ENCODE measurements at places on chromosomes 13 and 19.
A peak's percentile ranks its signal among the peaks of the same experiment; 100 is the strongest.

GRCh38 chr19:40387155-40387554 is 2.8 kb downstream of the HIPK4 start:
- DNase-seq: no peak

GRCh38 chr13:36907266-36907665 is 12.8 kb downstream of the SMAD9 start:
- DNase-seq: no peak

DNA sequence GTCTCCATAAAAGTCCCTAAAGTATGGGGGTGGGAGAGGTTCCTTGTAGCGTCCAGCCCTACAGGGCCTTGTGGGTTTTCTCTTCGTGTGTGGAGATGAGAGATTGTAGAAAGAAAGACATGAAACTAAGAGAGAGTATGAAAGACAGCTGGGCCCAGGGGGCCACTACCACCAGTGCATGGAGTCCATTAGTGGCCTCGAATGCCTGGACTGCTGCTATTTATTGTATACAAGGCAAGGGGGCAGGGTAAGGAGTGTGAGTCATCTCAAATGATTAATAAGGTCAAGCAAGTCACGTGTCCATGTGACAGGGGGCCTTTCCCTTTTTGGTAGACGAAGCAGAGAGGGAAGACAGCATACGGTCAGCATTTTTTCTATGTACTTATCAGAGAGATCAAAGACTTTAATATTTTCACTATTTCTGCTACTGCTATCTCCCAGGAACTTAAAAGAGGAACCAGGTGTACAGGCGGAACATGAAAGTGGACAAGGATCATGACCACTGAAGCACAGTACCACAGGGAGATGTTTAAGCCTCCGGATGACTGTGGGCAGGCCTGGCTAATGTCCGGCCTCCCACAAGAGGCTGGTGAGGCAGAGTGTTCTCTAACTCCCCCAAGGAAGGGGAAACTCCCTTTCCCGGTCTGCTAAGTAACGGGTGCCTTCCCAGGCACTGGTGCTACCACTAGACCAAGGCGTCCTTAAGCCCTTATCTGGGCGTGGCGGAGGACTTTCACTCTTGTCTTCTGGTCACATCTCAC is 25.5 kb downstream of the FGF21 start:
- no peak for DNase-seq

DNA sequence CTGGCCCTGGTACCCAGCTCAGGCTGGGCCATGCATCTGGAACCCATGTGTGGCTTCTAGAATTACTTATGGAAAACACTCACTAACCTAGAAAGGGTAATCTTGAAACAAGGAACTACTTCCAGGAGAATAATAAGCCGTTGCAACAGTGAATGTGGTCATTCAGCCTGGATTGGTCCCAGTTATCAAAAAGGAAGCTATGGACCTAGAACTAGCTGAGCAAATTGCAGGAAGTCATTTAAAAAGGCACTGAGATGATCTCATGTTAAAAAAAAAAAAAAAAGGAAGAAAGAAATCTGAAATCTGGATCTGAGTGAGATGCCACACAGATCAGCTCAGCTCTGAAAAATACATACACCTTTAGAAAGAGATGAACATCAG is 59.6 kb downstream of the DCT start:
- no peak for DNase-seq

DNA sequence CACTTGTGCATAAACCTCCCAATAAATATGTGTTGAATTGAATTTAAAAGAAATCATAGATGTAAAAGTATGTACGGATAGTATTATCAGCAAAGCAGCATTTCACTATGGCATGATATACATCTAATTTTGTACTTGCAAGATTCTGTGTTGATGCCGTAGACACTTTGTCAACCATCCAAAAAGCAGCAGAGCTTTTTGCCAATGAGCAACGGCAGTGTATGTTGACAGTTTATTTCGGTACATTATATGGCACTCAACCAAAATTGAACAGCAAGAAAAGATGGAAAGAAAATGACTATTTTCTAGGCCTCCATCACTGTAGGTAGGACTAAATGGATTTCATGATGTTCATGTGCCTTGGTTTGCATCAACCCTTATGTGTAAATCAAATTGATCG is 543.7 kb downstream of the DACH1 start:
- no peak for DNase-seq

GRCh38 chr13:73075546-73075945 is 16.7 kb downstream of the KLF5 start:
- DNase-seq: no peak

DNA sequence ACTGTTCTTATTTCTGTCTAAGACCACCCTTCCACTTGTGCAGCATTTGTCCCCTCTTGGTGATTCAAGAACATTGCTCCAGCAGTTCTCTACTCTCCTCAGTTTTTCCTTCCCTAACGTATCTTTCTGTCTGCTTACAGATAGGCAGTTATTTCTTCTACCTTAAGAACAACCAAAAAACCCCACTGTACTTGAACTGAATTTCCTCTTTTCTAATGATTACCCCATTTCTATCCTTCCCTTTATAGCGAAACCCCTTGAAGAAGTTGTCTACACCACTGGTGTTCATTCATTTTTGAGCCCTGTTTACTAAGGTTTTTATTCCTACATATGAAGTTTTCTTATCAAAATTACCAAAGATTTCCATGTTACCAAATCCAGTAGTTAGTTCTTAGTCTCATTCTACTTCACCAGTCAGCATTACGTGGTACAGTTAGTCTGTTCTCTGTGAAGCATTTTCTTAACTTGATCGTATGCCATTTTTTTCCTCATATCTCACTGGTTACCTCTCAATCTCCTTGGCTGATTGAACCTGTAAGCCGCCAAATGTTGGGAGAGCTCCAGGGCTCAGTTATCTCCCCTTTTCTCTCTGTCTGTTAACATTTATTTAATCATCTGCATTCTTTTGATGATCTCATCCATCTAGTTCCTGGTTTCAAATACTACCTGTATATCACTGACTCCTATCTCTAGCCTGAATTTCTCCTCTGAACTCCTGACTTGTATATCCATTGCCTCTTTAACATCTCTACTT is 9.0 kb downstream of the LSM14A start:
- DNase-seq: no peak

DNA sequence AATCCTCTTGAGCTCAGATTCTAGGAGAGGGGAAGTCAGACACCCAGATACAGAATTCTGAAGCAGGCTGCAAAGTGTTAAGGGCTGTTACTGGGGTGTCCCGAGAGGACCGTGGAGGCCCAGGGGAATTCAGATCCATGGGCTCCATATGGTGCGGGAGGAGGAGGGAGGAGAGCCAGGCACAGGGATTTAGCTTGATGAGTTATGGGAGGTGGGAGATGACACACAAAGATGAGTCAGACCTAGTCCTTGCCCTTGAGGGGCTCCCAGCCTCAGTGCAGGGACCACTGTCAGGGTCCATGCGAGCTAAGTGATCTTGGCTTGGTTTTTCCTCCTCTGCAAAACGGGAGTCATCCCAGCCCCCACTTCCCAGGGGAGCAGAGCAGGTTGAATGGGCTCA is 14.4 kb upstream of the GIPR start:
- no peak for DNase-seq

- DNase-seq: no peak
Observed at GRCh38 chr19:43751466-43752220, 3.1 kb downstream of the SMG9 start.

DNA sequence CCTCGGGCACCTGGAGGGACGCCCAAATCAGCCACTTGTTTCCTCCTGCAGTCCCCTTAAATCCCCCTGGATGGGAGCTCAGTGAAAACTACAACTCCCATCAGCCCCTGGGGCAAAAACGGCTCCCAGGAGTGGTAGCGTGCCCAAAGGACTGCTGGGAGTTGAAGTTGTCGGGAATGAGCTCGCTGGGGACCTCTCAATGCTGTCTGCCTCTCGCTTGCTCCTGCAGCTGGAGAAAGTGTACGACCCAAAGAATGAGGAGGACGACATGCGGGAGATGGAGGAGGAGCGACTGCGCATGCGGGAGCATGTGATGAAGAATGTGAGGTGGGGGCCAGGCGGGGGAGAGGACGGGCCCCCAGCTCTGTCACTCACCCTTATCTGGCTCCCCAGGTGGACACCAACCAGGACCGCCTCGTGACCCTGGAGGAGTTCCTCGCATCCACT is 14.7 kb upstream of the DHDH start:
- no peak for DNase-seq

GRCh38 chr13:27632648-27633047 is 11.0 kb downstream of the POLR1D start:
- DNase-seq: no peak

- DNase-seq: no peak
Observed at GRCh38 chr13:93956426-93956825, 523.1 kb downstream of the DCT start.

- DNase-seq: peak; percentile 11
Observed at GRCh38 chr13:27712421-27712820, 79.9 kb upstream of the GSX1 start.

- no peak for DNase-seq
Observed at GRCh38 chr19:2574478-2574931, 98.6 kb downstream of the GADD45B start.

DNA sequence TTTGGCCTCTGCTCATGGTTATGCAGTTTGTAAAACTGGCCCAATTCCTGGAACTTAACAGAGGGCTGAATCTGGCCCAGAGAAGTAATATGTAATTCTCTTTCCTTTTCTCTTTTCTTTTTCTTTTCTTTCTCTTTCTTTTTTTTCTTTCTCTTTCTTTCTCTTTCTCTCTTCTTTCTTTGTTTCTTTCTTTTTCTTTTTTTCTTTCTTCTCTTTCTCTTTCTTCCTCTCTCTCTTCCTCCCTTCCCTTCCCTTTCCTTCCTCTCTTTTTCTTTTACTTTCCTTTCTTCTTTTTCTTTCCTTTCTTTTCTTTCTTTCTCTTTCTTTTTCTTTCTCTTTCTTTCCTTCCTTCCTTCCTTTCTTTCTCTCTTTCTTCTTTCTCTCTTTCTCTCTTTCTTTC is 88.8 kb upstream of the SLITRK5 start:
- no peak for DNase-seq

DNA sequence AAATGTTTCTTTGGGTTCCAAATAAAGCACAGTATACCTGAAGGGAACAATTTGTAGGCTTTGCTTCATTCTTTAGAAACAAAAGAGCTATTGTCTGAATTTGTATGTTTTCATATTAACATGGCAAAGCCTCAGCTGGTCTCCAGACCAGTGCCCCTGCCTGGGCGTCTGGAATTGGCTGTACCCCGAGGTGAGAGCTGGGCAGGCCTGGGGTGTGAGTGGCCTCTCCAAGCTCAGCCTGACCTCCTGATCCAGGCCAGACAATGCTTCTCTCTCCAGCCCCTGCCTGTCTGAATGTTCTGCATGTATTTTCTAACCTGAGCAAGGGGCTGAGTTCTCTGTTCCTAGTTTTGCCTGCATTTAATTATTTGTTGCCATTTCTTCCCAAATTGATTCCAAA is 66.3 kb upstream of the MCF2L start:
- DNase-seq: no peak

- DNase-seq: no peak
Observed at GRCh38 chr19:32489971-32490370, 84.4 kb downstream of the DPY19L3 start.

DNA sequence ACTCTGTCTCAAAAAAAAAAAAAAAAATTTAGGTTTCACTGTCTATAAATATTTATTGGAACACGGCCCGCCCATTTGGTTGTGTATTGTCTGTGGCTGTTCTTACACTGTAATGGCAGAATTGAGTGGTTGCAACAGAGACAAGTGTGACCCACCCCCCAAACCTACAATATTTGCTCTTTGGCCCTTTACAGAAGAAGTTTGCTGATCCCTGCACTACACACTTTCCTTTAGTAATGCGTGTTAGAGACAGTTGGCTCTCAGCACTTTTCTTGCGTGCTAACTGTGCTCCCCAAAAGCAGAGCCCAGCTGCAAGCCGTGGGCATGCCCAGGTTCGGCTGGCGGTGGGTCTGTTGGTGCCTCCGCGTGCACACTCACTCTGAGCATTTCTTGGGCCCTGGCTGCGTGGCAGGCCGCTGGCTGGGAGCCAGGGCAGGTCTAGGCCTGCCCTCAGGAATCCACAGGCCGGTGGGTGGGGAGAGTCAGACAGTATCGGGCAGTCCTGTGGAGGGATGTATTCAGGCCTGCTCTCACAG is 72.6 kb downstream of the SIPA1L3 start:
- DNase-seq: no peak

GRCh38 chr13:105703843-105704242 is 831.6 kb downstream of the EFNB2 start:
- DNase-seq: no peak

- no peak for DNase-seq
Observed at GRCh38 chr13:27744801-27745200, 47.5 kb upstream of the GSX1 start.

DNA sequence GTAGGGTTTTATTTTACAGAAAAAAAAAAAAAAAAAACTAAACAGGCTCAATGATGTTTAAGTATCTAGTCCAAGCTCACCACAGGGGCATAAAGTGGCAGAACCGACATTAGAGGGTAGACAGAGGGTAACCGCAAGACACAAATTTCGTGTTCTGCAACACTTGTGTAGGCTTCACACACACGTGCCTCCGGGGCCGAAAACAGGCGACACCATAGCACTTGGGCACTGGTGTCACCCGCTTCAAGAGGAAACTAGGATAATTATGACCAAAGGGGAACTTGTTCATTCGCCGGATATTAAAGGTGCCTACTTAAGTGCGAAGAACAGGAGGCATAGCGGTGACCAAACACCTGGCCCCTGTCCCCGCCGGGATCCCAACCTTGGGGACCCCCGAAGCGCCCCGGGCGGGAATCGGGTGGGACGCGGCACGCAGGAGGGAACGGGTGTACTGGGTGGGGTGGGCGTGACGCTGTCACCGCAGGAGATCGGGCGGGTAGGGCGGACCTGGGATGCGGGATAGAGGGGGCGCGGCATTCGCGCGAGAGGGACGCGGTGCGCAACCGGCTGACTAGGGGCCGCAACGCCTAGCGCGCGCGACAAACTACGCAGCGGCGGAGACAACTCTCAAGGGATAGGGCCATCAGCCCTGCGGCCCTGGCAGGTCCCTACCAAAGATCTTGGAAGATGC is 558 bp downstream of the MZT1 start:
- DNase-seq: no peak

DNA sequence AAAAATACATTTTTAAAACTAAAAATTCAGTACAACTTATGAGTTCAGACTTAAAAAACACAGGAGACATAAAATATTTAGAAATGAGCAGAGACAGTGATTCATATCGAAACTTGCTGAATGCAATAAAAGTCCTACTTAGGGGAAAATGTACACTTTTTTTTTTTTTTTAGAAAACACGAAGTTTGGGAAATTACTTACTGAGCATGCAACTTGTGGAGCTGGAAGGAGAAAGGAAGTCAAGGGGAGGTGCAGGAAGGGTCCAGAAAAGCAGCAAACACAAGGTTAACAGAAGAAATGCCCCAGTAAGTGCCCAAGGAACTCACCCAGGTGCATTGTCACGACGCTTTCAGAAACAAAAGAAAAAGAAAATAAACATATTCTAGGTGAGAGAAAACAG is 18.6 kb upstream of the LAIR1 start:
- DNase-seq: no peak

GRCh38 chr19:19744641-19745040 is 11.7 kb upstream of the ZNF14 start:
- no peak for DNase-seq

DNA sequence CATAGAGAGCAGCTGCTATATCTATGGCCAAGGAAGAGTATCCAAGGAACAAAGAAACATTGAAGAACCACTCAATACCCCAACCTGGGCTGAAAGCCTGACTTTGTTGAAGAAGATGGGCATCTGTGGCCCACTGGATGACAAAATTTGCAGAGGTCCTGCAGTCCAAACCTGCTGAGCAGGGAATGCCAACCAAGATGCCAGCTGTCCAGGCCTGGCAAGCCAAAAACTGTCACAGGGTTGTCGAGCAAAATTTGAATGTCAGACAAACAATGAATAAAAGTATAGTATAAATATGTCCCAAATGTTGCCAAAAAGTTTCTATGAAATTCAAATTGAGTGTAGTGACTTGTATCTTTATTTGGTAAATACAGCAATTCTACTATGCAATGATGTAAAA is 1040.2 kb downstream of the PCDH9 start:
- DNase-seq: no peak

All from GM04504 (cell line).